ENCODE measurements at places on chromosomes 6 and 20. TPM values are rescaled to one million over a fixed set of nuclear protein-coding genes. Genes with fewer than 3 reads are reported as not detected.

DNA sequence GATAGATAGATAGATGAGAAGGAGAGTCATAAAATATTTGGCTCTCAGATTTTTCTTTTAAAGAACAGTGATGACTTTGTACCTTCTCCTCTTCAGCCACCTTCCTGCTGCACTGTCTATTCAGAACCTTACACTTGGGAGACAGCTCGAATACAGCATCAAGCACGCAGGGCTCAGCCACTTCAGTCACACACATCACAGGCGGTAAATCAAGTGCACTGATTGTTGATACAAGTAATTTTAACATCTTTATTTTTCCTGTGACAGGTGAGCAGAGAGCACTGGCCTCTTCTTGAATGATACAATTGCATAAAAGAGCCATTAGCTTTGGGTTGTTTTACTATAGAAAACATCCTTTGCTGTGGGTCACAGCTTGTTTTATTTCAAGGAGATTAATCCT lies 1118.5 kb upstream of the EYS start:
- DNase-seq: no peak

- DNase-seq: no peak
Measured at GRCh38 chr6:52543262-52543661, 33.6 kb downstream of the TRAM2 start.

DNA sequence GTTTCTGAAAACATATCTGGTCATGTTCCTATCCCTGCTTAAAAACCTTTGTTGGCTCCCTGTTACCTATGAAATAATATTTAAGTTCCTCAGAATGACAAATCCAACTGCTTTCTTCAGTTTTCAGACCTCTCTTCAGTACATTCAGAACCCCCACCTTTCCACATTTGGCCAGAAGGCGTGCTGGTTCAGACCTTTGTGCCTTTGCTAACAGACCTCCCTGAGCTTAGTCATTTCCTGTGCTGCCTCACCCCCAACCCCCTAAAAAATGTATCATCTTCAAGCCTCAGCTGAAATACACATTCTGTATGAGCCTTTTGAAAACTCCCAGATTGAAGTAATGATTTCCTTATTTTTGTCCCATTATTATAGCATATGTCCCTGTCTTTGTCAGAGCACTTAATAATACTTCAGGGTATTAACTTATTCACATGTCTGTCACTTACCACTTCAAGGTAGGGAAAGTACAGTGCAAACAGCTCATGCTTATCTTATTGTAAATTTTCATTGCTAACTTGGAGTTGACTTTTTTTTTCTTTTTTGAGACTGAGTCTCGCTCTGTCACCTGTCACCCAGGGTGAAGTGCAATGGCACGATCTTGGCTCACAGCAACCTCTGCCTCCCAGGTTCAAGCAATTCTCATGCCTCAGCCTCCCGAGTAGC lies 19.7 kb downstream of the FAM217A start:
- DNase-seq: no peak

DNA sequence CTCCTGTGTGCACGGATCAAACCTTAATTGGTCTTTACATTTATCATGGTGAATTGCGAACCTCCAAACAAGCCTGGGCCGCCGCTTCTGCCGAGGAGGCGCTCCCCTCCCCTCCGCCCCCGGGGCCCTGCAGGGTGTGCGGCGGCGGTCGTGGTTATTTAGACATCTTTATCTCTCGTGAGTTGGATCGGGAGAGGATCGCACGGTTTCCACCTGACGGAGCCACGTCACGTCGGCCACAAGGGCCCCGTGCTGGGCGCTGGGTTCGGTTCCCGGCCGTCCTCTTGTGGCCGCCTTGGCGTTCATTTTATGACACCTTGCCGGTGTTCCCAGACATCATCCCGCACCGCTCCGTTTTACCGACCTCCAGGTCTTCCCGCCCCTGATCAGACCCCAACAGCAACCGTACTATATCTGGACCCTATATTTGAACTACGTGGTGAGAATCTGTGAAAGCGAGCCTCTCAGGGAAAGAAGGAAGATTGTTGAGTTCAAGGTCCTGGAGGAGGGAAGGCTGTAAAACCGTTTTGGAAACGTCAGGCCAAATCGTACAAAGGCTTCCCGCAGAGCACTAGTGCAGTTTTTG lies 1.3 kb upstream of the CNR1 start:
- DNase-seq: no peak

DNA sequence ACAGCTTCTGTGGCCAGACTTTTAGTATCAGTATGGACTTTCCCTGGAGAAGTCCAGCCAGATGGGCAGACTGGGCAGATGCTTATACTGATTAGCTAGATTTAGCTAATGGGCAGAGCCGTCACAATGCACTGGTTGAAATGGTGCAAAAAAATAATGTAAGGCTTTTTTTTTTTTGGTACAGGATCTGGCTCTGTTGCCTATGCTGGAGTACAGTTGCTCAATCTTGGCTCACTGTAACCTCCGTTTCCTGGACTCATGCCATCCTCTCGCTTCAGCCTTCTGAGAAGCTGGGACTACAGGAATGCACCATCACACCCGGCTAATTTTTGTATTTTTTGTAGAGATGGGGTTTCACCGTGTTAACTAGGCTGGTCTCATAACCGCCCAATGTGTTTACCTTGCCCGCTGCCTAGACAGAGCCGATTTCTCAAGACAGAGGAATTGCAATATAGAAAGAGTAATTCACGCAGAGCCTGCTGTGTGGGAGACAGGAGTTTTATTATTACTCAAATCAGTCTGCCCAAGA lies 16.4 kb upstream of the KIFC1 start:
- no peak for DNase-seq

DNA sequence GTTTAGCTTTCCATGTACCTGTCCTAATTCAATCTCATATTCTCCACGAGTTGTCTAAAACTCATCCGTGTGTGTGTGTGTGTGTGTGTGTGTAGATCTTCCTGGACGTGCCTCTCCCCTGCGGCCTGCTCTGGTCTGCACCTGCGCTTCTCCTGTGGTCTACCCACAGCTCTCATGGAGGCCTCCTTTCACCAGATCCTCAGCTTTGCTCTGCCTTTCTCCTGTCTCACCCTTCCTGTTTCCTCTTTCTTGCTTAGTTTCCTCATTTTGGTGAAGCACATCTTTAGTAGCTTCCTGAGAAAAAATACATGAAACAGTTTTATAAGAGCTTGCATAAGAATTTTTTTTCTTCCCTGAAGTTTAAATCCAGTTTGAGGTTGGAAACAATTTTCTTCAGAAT lies 18.1 kb downstream of the SLX4IP start:
- DNase-seq: no peak

Gene ABHD16B
- not detected for total RNA-seq

DNA sequence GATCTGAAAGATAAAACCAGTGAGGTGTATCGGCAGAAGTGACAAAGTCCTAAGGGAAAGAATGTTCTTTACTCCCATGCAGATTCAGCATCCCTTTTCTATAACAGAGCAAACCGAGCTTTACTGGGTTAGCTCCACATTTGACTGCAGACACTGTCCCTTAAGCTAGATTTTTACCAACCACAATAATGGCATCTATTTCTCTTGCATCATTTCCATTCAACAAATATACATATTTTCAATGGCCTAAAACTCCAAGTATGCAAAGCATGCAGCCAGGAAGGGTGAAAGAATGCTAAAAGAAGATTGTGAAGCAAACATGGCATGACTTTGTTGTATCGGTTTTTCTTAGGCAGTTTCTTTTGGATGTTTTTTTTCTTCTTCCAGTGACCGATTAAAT lies 255.4 kb downstream of the OGFRL1 start:
- DNase-seq: no peak

- DNase-seq: no peak
Measured at GRCh38 chr20:60897976-60898375, 354.1 kb upstream of the CDH4 start.

- DNase-seq: no peak
Measured at GRCh38 chr6:157552820-157553485, 172.0 kb downstream of the ZDHHC14 start.

DNA sequence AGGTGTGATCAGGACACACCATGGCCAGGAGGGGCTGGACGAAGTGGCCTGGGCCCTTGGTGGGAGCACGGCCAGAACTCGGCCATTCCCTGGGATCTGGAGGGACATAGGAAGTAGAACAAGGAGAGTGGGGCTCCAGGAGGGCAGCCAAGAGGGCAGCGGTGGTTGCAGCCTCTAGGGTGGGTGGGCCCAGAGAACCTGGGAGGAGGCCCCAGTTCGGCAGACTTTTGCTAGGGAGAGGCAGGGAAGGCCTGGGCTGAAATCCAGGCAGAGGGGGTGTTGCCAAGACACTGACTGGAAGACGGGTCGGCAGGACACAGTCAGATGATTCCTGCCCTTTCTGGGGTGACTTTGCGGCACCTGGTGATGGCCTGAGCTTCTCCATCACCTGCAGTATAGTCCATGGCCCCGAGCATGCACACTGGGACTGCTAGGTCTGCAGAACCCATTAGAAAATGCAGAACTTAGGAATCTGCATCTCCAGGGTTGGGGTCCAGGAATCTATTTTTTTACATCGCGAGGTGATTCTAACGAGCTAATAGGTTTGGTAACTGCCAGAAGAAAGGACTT lies 224.8 kb downstream of the SYNDIG1 start:
- no peak for DNase-seq

- DNase-seq: no peak
Measured at GRCh38 chr6:55678330-55679224, 99.6 kb upstream of the HMGCLL1 start.

Gene LTB
- total RNA-seq: not detected

Gene IL20RA
- not detected for total RNA-seq

Gene TGM3
- 0.43 TPM for total RNA-seq

GRCh38 chr20:39016041-39016440 lies 53.9 kb downstream of the DHX35 start:
- DNase-seq: no peak

Gene CST2
- total RNA-seq: not detected

Gene LY6G6D
- total RNA-seq: not detected

DNA sequence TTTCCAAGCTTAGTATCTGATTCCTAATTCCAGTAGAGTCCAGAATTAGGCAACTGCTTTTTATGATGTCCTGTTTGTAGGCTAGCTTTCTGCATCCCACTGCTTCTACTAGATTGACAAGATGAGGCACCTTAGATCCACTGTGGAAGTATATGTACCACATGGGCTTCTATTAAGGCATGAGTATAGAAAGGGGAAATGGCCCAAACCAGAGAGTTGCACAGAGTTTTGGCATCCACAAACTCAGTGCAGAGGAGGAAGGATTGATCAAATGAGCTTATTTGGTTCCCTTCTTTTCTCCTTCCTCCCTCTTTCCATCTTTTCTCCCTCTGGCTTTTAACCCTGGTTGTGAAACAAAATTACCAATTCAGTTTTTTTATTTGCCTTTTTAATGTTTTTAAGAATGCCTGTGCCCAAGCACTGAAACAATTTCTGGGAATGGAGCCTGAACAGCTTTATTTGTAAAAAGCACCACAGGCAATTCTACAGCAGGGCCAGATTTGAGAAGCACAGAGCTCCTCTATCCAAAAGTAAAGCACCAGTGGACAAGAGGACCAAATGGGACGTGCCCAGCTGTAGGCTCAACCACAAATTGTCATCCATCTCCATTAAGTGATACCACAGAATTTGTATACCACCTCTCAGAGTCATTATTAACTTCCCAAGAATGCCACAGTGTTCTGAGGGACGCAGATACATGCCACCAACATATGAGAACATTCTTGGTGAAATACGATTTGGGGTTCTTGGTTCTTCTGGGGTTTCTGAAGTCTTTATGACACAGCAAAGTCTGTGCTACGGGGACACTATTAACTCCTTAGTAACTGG lies 969.1 kb downstream of the KIF16B start:
- no peak for DNase-seq

DNA sequence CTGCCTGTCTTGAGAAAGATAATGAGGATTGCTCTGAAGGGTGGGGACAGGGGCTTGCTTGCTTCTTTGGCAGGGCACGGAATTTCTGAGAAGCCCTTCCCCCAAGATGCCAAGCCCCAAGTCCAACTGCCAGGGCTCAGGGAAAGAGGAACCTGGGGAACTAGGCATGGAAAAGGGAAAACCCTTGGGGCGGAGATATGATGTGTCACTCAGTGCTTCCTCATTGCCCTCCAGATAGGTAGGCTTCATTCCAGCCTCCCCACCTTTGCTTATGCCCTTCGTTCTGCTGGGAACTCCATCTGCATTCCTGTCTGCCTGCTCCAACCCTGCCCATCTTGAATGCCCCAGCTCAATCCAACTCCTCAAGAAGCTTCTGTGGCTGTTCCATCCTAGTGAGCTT lies 61.2 kb downstream of the VEGFA start:
- no peak for DNase-seq

DNA sequence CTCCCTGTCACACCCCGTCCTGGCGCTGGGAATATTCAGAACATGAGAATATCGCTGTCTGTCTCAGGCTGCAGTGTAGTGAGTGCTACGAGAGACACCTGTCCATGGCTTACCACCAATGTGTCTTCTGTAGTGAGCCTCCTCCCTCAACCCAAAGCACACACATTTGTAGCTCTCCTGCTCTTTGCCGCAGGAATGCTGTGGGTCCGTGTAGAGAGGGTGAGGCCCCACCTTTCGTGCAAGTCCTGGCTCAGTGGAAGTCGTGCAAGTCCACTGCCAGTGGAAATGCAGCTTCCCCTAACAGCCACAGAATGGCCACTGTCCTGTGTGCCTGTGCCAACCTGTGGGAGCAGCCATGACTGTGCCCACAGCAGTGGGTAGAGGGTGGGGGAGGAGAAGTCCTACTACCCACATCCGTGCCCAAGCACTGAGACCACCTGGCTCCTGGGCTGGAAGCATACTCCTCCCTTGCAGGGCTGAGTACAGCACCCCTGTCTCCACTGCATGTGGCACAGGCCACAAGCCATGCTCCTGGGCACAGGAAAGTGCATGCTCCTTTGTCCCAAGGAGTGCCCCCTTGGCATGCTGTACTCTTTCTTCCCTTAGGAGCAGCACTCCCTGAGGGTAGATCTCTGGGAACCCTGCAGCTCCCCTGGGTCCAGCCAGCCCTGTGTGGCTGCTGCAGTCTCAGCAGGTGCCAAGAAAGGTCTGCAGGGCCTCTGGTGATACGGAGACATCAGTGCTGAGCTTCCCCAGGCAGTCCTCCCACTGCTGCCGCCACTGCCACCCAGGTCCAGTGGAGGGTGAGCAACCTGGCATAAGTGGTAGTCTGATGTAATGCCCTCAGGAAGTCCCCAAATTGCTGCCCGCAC lies 28.0 kb downstream of the IGF2R start:
- DNase-seq: no peak

GRCh38 chr6:109008054-109008453 lies 86.6 kb downstream of the SESN1 start:
- no peak for DNase-seq

Gene GGTLC1
- total RNA-seq: not detected

Gene BFSP1
- 3.9 TPM for total RNA-seq

Measured in neural crest cell (in vitro differentiated cells).